ENCODE measurements at places on chromosomes 5 and 9. TPM values are rescaled to one million over a fixed set of nuclear protein-coding genes. Genes with fewer than 3 reads are reported as not detected.

Gene ZDHHC11
- 0.75 TPM for total RNA-seq

Gene CACNA1B
- under 0.01 TPM for total RNA-seq

Gene PCAT7
- total RNA-seq, result not detected

Gene CNTFR
- total RNA-seq, result not detected
